T follicular helper cell (primary cell): ENCODE measurements at places on chromosomes 7 and 10.

- DNase-seq: no peak
These were observed 521.5 kb downstream of the SUGCT start for GRCh38 chr7:40656349-40656748.

DNA sequence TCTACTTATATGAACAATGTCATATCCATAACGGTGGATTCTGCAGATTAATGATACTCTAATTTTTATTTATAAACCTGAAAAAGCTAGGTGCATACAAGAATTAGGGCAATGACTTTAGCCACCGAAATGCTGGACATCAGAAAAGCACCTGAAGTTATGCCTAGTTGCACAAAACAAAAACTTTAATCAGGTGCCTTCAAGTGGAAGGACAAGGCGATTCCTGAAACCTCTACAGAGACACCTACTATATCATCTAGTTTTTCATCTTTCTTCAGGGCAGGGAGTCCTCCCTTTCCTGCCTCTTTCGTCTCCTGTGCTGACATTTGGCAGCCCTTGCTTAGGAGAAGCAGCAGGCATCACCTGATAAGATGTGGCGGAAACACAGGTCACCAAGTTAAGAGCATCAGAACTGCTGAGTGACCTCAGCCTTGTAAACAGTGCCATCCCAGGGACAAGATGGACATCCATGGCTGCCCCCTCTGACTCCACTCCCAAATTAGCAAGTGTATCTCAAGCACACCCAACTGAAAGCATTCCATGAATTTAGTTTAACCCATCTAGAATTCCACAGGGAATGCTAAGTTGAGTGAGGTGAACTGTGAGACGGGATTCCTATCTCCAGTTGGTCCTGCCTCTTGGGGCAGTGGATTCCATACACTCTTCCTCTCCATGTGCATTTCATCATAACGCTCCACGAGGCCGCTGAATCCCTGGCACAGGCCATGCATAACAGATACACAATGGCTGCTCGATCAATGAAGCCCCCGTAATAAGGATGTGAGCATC lies 5.8 kb downstream of the ITPRIP start:
- no peak for DNase-seq

- no peak for DNase-seq
These were observed 7.2 kb upstream of the SNX10 start for GRCh38 chr7:26284477-26284876.

DNA sequence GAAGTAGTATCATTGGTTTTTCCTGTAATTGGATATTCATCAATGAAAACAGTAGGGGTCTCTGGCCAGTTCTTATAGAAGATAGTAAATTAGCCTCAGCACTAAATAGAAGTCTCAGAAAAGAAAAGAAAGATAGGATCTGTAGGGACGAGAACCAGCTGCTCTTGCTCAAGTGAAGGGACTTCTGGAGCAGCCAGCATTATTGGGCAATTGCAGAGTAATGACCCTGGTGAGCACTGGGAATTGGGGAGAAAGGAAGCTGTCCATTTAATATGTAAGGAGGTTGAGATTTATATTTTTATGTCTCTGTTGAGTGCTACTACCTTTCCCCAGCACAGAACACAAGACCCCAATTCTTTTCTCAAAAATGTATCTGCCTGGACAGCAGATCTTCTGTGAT lies 61.2 kb upstream of the WNT16 start:
- no peak for DNase-seq

- peak; percentile 59 for DNase-seq
These were observed 585 bp upstream of the POP7 start for GRCh38 chr7:100705320-100705752.

DNA sequence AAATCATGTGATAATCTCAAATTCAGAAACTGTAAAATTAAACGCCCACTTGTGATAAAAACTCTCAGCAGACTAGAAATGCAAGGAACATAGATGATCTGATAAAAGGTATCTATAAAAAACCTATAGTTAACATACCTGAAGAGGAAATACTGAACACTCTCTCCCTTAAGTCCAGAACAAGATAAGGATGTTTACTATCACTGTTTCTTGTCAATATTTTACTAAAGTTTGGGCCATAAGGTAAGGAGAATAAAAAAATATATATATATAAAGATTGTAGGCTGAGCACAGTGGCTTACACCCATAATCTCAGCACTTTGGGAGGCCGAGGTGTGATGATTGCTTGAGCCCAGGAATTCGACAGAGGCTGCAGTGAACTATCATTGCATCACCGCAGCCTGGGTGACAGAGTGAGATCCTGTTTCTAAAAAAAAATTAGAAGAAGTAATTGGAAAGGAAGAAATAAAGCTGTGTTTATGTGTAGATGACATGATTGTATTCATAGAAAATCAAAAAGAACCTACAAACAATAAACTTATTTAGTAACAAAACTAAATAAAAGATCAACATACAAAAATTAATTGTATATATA lies 28.4 kb downstream of the MPLKIP start:
- no peak for DNase-seq

DNA sequence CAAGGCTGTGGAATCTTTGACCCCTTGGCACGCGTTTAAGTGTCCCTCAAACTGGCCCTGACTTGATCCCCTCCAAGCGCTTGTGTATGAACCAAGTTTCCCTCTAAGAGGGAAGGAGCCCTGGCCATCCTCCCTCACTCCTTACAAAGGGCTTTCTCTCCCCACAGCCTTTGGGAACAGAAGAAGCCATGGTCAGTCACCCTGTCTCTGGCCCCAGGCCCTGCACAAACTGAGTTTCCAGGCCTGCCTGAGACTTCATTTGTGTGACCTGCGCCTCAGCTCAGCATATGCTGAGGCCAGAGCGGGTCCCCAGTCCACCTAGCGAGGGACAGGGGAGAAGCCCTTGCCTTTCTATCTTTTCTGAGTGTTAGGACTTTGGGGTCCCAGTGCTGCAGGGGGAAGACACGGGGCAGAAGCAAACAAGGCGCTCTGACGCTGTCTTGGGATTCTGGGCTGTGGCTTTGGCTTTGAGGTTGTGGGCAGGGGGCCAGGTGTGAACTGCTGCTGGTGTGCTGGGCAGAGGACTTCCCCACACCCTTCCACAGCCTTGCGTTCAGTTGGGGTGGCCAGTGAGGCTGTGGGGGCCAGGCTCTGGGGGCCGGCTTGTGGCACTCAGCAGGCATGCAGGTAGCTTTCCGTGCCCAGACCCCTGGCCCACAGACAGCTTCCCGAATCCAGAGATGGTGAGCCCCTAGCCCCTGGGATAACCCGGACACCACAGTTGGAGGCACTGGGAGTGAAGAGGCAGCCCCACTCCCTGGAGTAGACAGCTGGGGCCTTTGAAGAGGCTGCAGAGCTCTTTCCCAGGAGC lies 1.5 kb downstream of the RET start:
- DNase-seq: no peak

- peak; percentile 15 for DNase-seq
These were observed 139.1 kb upstream of the PFKP start for GRCh38 chr10:2927958-2928840.

- DNase-seq: no peak
These were observed 117.4 kb downstream of the TES start for GRCh38 chr7:116327752-116328151.

GRCh38 chr7:80703272-80703671 lies 64.8 kb downstream of the CD36 start:
- DNase-seq: no peak

- no peak for DNase-seq
These were observed 104.7 kb upstream of the FAM20C start for GRCh38 chr7:87671-88070.

- DNase-seq: peak; percentile 57
These were observed at the start of gene ADAM8 for GRCh38 chr10:133276435-133277201. Gene ADAM8, minus strand, starts transcription at chr10:133276868. Its CDS starts 51 bp downstream, at chr10:133276817.

DNA sequence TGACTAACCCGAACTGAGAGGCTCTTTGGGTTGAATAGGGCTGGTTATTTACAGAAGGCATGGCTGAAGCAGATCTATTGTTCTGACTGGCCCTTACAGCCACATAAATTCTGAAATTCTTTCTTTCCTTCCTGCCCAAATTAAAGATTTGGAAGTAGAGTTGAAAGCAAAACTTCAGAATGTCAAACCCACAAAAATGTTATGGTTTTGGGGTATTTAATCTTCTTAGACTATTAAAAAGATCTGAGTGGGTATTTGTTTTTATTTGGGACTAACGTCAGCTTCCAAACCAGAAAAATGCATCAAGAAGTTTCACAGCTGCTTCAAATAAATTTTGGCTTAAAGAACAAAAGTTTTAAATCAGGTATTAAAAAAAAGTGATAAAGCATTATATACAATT lies 124.5 kb downstream of the AHR start:
- no peak for DNase-seq

DNA sequence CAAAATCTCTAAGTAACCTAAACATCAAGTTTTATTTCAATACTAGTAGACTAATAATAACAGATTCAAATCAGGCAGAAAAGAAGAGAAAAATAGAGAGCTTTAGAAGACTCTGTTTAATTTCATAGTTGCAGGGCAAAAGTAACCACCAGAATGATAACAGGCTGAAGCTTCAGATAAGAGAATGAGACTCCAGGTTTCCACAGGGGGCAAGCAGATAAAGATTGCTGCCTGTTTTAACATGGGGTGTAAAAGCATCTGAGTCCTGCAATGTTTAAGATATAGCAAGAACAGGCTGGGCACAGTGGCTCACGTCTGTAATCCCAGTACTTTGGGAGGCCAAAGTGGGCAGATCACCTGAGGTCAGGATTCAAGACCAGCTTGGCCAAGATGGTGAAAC lies 11.0 kb downstream of the CROT start:
- DNase-seq: no peak

DNA sequence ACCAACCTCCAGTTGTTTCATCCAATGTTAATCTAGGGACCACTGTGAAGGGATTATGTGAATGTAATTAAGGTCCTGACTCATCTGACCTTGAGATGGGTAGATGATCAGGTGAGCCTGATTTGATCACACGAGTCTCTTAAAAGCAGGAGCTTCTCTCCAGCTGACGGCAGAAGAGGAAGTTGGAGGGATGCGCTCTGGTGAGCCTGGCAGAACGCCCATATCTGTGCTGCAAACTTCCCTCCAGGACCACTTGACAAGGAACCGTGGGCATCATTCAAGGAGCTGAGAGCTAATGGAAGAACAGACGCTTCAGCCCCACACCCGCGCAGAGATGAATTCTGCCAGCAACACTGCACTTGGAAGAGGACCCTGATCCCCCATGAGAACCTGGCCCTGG lies 642.4 kb downstream of the TNS3 start:
- DNase-seq: no peak

DNA sequence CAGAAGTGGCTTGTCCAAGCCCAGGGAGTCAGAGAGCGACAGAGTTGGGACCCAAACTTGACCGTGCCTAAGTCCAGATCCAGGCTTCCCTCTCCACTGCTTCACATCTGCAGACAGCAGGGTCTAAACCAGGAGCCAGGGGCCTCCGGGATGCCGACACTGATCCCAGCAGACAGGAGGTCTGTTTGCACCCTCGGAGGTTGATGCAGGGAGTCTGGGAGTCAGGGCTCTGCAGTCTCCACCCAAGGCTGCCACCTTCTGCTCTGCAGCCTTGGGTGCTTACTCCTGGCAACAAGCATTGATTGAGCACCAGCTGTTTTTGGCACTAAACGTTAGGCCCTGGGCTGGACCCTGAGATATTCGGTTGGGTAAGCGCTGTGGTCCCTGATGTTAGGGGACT lies 21.0 kb downstream of the ELFN1 start:
- no peak for DNase-seq

DNA sequence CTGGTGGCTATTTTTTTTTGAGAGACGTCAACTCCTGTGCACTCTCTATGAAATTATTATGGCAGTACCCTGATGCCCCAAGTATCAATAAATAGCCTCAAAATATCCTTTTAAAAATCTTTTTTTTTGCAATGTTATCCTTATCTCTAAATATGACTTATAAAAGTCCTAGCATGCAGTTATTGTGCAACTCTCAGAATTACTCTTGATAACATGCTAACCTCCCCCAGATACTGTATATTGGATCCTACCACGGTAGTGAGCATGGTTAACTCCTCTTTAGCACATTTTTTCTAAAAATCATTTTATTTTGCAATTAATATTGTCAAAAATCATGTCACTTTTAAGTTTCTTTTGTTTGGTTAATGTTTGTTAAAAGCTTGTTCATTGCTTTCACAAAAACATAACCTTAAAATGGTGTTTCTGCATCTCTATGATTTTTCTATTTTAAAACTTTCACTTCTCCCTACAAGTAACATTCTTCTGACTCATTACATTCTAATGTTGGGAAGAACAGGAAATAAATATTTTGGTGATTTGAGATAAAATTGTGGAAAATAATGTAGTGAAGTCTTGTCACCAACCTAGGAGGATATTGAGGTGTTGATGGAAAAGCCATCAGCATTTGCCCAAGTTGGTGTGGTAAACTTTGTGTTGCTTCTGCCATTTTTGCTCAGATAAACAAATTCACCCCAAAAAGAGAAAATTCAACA lies 42.1 kb upstream of the ADRA2A start:
- DNase-seq: no peak

- no peak for DNase-seq
These were observed 112.8 kb upstream of the RAB18 start for GRCh38 chr10:27391325-27391724.

GRCh38 chr10:20596911-20597310 lies 300.2 kb downstream of the NEBL start:
- no peak for DNase-seq

DNA sequence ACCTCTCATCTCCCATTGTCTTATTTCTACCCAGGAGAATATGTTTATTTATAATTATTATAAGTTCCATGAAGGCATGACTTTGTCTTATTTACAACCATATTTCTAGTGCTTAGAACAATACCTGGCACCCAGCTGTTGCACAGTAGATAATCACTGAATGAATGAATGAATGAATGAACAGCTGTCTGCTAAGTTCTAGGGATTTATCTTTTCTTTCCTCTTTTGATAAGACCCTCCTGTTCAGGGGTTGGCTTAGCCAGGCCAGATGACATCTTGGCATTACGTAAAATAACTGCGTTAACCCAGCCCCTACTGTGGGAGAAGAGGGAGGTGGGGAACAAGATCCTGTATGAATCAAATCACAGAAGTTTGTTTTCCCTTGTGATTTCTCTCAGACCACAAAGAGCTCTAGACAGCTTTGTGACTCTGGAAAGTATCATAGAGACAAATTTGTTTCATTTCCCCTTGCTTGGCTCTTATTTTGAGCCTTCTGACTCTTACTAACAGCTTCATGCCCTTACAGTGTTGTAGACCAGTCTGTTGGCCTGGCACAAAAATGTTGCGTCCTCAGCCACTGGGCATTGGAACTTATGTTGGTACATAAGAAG lies 8.4 kb downstream of the ZNF862 start:
- DNase-seq: no peak

- DNase-seq: no peak
These were observed 205.6 kb upstream of the PRSS58 start for GRCh38 chr7:142463401-142463850.

GRCh38 chr7:121862591-121862990 lies 10.4 kb upstream of the PTPRZ1 start:
- no peak for DNase-seq

- no peak for DNase-seq
These were observed 9.3 kb downstream of the SHTN1 start for GRCh38 chr10:116995648-116996047.

- no peak for DNase-seq
These were observed 44.9 kb downstream of the CAV1 start for GRCh38 chr7:116569737-116570136.

DNA sequence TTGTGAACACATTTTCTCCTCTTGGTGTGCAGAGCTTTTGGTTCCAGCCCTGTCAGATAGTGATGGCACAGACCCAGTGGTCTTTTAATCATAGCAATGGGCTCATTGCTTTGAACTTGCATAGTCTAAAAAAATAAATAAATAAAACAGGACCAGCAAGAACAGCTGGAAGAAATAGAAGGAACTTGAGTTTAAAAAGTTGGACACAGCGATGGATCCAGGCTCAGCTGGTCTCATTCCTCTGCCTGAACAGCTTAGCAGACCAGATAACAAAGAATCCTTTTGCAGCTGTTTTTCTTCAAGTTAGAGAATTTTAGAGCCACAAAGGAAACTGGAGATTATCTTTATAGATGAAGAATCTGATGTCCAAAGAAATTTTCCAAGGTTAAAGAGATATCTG lies 1005.6 kb downstream of the LRMDA start:
- DNase-seq: no peak
